ENCODE measurements at places on chromosomes 4 and X.

DNA sequence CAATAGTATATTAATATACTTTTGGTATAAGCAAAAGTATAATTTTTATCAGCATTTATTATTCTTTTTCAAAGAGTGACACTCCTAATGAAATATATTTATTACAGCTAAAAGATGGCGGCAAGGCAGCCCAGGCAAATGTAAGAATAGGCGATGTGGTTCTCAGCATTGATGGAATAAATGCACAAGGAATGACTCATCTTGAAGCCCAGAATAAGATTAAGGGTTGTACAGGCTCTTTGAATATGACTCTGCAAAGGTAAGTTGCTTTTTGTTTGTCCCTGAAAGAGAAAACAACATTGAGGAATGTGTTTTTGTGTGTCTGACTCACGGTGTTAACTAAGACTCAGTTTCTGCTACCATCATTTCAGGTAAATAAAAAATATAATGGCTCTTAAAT is 71.9 kb downstream of the PDLIM5 start:
- no peak for DNase-seq

DNA sequence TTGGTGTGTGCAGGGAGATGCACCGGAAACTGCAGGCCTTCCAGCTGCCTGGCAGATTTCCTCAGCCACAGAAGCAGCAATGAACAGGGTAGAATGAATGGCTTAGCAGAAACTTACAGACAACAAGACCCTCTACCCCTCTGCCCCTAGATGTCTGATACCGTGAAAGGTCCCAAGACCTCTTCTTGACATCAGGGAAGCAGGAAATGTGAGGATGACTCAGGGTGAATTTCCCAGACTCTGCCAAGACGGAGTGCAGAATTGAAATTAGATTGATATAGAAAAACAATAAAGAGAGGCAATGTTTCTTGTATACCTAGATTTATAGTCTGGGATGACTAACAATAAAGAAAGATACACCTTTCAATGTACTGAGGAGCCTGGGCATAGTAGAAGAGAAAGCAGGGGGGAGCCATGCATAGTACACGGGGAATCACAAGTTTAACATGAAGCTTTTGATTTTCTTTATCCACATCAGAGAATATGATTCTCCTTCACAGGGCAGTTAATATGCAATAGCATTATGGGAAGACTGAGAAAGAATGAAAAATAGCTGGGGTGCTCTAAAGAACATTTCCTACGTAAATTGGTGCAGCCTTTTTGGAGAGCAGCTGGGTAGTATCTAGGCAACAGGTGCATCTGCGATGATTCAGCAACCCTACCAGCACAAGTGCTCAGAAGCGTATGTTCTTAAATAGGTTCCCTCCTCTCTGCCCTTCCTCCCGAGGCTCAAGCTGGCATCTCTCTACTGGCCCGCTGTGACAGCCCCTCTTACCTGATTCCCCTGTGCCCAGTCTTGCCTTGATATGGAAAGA is 18.3 kb upstream of the CXCR3 start:
- DNase-seq = no peak

DNA sequence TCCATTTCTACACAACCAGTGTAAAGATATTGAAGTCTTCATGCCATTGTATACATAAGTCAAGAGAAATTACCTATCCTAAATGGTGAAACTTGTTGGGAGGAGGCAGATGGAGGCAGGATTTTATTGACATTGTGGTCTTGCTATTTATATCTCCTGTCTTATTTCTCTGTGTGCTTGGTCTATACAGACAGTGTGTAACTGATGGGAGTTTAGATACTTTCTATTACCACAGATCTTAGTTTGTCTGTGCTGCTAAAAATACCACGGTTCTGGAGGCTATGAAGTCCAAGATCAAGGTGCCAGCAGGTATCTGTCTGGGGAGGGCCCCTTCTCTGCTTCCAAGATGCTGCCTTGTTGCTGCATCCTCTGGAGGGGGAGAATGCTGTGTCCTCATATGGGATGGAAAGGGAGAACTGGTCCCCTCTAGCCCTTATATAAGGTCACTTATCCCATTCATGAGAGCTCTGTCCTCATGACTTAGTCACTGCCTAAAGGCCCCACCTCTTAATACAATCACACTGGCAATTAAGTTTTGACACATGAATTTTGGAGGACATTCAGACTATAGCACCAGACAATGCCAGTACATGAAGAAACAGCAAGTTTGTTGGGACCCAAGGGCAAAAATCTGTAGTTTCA is 62.4 kb downstream of the SYNPO2 start:
- DNase-seq = no peak

GRCh38 chr4:101064541-101065180 is 282.7 kb downstream of the PPP3CA start:
- DNase-seq = no peak

- DNase-seq = no peak
Measured at GRCh38 chrX:147981038-147981752, at the start of gene FMR1NB. Gene FMR1NB (plus strand): TSS chrX:147981337. CDS start chrX:147981403, 66 bp downstream.

DNA sequence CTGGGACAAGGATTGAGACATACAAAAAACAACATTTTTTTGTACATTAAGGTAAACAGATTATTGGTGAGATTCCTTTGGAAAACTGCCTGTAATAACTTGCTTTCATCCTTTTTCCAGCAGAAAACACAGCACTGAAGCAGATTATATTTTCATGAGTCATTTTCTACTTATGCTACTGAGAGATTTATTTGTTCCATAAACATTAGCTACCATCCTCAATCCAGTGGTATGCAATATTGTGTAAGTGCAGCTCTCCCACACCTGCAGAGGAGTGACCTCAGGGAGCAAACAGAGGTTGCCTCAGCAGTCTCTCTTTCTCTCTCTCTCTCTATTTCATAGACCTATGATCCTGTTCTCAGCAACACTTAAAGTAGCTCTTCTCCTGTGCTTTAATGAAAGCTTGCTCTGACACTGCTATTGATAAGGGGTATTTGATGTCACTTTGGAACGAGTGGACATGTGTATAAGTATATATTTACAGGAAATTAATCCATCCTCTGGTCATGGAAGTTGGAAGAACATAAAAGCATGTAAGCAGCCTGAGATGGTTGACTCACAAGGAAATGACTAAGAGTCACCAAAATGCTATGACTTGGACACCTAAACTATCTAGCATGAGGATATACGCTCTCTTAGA is 163.7 kb upstream of the SPANXC start:
- peak; percentile 63 for DNase-seq

DNA sequence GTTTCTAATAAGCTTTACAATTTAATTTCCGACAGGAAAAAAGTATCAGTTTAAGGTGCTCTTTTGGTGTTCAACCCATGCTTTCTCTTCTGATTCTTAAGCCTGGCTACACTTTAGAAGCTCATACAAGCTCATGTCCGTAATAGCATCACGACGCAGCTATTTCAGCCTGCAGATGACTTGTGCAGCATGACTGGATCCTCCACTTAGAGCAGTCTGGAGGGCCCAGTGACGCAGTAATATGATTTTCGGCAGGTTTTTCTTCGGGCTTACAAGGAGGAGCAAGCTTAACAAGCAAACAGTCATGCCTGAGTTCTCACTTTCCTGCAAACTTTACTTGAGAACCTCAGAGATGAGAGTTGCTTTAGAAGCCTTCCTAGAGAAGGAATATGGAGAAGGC is 85.3 kb upstream of the MAML3 start:
- DNase-seq = no peak

DNA sequence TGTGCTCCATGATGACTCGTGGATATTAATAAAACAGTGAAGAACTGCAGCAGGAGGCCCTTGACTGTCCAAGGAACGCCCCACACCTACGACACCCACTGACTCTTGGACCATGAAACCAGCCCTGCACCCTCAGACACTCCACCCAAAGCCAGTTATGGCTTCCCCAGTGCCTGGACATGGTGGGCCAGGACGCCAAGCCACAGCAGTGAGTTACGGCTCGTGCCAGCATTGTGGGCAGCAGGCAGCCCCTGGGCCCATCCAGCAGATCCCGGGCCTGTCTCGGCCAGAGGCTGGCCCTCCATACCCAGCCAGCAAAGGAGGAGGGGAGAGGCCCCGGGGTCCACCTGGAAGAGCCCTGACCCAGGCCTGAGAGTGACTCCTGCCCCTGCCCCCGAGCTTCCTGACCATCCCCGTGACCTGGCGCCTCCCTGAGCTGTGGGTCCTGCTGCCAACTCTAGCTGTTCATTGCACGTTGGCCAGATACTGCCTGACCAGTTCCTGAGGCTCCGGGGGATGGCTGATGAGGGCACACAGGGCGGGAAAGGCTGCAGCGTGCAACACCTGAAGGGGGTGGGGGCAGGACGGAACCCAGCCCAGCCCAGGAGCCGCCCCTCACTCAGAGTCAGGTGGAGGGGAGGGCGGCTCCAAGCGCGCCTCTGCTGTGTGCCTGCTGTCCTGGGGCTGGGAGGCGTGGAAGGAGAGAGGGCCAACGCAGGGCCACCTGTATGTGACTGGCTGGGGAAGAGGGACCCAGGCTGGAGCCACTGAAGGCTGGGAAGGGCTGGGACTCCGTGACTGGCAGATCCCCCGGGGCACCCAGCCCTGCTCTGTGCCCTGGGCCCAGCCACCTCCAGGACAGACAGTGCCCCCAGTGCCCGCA is 739 bp downstream of the SLC49A3 start:
- no peak for DNase-seq

- no peak for DNase-seq
Measured at GRCh38 chr4:89868999-89869589, 25.6 kb upstream of the MMRN1 start.

- DNase-seq = peak; percentile 88
Measured at GRCh38 chr4:147355847-147356246, 125.0 kb upstream of the EDNRA start.

- no peak for DNase-seq
Measured at GRCh38 chr4:167428156-167428555, 193.9 kb upstream of the SPOCK3 start.

DNA sequence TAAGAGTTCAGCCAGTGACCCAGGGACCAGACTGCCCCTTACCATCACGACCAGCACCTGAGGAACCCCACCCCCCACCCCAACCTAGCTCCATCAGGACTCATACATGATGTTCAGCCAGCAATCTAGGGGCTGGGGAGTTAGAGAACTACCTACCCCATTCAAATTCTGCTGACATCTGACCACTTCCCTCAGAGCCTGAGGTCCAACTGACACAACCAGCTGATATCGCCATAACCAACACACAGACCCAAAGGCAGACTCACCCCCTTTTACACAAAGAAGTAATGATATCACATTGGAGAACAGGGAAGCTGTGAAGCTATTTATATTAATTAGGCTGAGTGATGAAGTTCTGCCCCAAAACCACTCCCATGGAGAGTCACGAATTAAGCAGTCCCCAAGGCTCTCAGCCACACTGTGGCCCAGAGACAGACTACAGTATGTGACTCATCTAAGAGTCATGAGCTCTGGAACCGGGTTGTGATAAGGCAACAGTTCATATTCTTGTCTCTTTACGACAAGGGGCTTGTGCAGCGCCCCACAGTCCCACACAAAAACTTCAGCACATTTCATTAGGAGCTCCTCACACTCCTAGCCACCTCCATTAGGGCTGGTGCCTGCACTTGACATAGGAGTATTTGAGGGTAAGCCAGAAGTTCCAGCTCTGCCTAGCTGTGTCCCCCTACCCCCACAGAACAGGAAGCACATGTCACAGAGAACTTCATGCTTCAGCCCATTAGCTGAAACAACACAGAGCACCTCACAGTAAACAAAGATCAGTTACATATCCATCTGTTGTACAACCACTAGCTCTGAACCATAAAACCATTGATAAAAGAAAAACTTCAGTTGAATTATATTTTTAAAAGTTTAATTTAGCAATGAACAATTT is 184.7 kb upstream of the ZCCHC13 start:
- DNase-seq = peak; percentile 59

DNA sequence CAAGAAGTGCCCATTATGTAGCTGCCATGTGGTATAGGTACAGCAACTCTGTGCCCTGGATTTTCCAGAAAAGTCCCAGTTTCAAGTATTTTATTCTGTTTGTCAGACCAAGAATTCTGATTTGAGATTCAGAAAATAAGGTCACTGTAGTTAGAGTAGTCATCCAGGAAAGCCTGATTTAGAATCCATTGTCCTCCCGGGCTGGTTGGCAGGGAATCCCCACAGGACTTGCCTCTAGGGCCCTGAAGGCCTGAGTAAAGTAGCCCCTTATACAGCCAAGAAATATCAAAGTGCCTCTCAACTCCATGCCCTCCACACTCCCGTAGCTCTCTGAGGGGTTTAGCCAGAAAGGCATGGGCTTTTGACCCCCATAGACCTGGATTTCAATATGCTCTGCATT is 36.3 kb downstream of the RTL5 start:
- no peak for DNase-seq

DNA sequence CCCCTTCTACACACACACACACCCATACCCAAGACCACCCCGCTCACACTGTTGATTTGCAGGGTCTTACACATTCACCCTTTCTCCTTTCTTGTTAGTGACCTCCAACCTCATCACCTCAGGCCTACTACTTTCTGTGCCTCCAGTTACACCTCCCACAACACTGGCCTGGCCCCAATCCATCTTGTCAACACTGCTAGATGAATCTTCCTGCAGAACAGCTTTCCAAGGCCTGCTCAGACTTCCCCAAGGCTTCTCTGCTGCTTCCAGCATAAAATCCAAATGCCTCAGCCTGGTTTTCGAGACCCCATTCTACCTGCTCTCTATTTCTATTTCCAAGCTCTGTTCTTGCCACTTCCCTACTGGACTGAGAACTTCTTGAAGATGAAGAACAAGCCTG is 79.9 kb downstream of the NHSL2 start:
- DNase-seq = no peak

DNA sequence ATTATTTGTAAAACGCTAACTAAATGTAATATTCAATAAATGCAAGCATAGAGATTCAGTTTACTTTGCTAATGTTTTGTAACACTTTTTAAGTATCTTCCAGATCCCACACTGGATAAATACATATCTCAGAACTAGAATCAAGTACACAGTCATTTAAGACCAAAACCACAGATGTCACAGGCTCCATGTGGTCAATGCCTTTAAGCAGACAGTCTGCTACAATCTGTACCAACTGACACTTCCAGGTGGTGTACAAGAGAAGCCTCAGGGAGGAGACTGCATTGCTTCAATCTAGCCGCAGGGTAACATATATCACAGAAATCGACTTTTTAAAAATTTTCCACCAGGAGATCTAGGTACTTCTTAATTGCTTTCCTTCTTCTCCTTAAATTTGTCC is 229.6 kb upstream of the DIAPH2 start:
- DNase-seq = no peak

DNA sequence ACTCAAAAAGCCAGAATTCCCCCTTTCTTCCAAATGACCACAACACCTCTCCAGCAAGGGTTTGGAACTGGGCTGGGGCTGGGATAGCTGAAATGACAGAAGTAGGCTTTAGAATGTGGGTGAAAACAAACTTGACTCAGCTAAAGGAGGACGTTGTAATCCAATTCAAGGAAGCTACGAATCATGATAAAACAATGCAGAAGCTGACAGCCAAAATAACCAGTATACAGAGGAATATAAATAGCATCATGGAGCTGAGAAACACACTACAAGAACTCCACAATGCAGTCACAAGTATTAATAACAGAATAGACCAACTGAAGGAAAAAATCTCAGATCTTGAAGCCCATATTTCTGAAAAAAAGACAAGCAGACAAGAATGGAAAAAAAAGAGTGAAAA is 95.8 kb upstream of the TET2 start:
- peak; percentile 2 for DNase-seq

- DNase-seq = no peak
Measured at GRCh38 chr4:116913451-116913850, 171.9 kb downstream of the TRAM1L1 start.

- DNase-seq = peak; percentile 16
Measured at GRCh38 chr4:154332681-154333421, 158.7 kb downstream of the DCHS2 start.

GRCh38 chrX:127459790-127460189 is 592.4 kb downstream of the ACTRT1 start:
- DNase-seq = no peak

- DNase-seq = peak; percentile 36
Measured at GRCh38 chrX:101257448-101258258, 33.5 kb downstream of the TAF7L start.

Measured in foreskin fibroblast (primary cell).